Effector memory CD4-positive, alpha-beta T cell (primary cell): ENCODE measurements at places on chromosomes 3 and 15.

DNA sequence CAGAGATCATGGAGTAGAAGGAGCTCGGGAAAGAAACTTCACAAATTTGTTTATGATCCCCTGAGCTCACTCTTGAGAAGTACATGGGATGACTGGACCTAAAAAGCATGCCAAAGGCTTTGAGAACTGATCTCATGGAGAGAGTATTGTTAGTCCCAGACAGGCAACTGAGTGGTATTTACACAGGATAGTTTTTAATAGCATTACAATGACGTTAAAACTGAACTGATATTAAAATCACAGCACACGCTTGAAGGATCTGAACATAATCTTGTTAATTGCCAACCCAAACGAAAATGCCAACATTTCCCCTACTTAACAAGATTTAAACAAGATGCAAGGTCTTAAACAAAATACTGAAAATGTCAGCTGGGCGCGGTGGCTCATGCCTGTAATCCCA lies 113.2 kb upstream of the NLGN1 start:
- H3K4me1 ChIP-seq, result no peaks in the 10 kb centered on the region
- no peak overlapping the region for H3K4me3 ChIP-seq
- no peaks in the 10 kb centered on the region for H3K27me3 ChIP-seq
- no peak for DNase-seq
- no peaks in the 10 kb centered on the region for H3K36me3 ChIP-seq

DNA sequence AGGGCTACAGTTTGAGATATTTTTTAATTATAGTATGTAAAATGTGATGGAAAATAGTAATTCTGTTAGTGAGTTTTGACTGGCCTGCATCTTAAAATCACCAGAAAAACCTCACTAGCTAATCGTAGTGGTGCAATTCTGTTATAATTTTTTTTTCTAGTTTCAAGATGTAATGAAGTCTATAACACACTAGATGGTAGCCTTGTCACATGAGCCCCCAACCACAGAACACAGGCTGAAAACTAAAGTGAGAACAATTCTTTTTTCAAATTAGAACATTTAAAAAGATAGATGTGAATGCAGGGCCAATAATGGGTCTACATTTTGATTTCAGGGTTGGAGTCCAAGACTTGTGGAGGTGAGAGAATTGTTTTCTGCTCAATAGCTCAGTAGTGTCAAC lies 83.3 kb upstream of the KCNH8 start:
- H3K27ac ChIP-seq, result no peak overlapping the region
- H3K4me1 ChIP-seq, result no peaks in the 10 kb centered on the region
- no peak for DNase-seq
- H3K4me3 ChIP-seq, result no peak overlapping the region
- no peaks in the 10 kb centered on the region for H3K36me3 ChIP-seq
- H3K27me3 ChIP-seq, result no peaks in the 10 kb centered on the region

- peaks cover 10% of the 10 kb centered on the region for H3K36me3 ChIP-seq
- peaks cover 5% of the 10 kb centered on the region for H3K4me1 ChIP-seq
- no peaks in the 10 kb centered on the region for H3K27me3 ChIP-seq
- no peak overlapping the region for H3K4me3 ChIP-seq
- no peak for DNase-seq
- H3K27ac ChIP-seq, result no peak overlapping the region
Observed at GRCh38 chr3:37144806-37145205, 29.6 kb downstream of the LRRFIP2 start.

- H3K27ac ChIP-seq, result no peak overlapping the region
- H3K36me3 ChIP-seq, result no peaks in the 10 kb centered on the region
- H3K4me1 ChIP-seq, result no peaks in the 10 kb centered on the region
- H3K27me3 ChIP-seq, result no peaks in the 10 kb centered on the region
Observed at GRCh38 chr3:173913397-173913796, 515.9 kb downstream of the NLGN1 start.

- no peak overlapping the region for H3K27ac ChIP-seq
- no peak for DNase-seq
- H3K4me1 ChIP-seq, result no peaks in the 10 kb centered on the region
- no peaks in the 10 kb centered on the region for H3K36me3 ChIP-seq
- no peak overlapping the region for H3K4me3 ChIP-seq
- H3K27me3 ChIP-seq, result no peaks in the 10 kb centered on the region
Observed at GRCh38 chr3:99911433-99911832, 93.8 kb downstream of the CMSS1 start.

DNA sequence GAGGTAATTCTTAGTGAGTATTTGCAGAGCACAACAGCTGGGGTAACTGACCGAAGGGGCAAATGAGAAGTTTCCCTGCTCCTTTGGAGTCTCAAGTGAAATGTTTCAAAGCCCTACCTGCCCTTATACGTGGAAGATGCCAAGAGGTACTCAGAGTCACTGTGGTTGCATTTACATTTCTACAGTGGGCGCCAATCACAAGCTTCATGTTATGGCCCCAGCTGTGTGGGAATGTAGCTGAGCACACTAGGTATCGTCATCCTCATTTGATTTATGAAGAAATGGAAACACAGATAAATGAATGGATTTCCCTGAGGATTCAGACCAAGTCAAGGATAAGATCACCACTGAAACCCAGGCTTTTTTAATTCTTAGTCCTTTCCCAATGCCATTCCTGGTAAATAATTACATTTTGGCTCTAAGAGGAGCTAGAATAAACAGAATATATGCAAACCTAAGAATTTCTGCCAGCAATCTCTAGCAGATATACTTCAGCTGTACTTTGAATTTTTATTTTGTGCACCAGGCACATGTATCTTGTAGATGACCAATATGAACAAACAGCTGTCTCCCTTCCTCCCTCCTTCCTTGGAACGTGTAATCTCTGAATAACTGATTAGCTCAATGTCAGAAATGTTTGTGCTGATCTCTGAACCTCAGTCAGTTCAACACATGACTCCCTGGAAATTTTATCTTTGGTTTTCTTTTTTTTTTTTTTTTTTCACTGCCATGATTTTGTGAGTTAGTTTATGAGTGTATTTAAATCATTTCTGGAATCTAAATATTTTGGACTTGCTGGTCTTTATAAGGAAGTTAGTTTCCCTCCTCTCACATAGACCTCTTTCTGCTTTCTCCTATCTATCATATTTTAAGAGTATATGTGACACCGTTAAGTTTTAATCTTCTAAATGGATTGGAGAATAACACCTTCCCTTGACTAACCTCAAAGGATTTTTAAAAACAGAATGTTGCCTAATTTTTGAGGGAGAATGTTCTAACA lies 69.2 kb downstream of the MAP2K5 start:
- H3K36me3 ChIP-seq, result no peaks in the 10 kb centered on the region
- DNase-seq, result no peak
- no peaks in the 10 kb centered on the region for H3K27me3 ChIP-seq
- no peak overlapping the region for H3K4me3 ChIP-seq

DNA sequence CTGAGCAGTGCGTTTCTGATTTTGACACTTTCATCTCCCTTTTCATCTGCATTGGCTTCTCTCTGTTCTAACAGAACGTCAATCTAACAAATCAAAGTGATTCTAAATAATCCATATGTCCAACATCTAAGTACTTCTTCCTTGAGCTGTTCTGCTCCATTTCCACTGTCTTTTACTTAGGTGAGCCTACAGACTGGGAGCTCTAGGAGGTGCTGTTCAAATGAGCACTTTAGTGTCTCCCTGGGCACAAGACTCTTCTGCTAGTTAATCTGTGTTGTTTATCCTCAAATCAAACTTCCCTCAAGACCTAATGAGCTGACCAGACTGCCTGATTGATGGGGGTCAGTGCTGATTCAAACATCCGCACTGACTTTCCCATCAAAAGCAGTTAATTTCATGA lies 408.1 kb downstream of the WDR72 start:
- H3K36me3 ChIP-seq, result no peaks in the 10 kb centered on the region
- no peak overlapping the region for H3K27ac ChIP-seq
- no peaks in the 10 kb centered on the region for H3K27me3 ChIP-seq
- no peak for DNase-seq

- no peaks in the 10 kb centered on the region for H3K27me3 ChIP-seq
- no peak overlapping the region for H3K27ac ChIP-seq
- no peak overlapping the region for H3K4me3 ChIP-seq
- H3K4me1 ChIP-seq, result no peaks in the 10 kb centered on the region
Observed at GRCh38 chr3:13308380-13308801, 111.7 kb downstream of the NUP210 start.

DNA sequence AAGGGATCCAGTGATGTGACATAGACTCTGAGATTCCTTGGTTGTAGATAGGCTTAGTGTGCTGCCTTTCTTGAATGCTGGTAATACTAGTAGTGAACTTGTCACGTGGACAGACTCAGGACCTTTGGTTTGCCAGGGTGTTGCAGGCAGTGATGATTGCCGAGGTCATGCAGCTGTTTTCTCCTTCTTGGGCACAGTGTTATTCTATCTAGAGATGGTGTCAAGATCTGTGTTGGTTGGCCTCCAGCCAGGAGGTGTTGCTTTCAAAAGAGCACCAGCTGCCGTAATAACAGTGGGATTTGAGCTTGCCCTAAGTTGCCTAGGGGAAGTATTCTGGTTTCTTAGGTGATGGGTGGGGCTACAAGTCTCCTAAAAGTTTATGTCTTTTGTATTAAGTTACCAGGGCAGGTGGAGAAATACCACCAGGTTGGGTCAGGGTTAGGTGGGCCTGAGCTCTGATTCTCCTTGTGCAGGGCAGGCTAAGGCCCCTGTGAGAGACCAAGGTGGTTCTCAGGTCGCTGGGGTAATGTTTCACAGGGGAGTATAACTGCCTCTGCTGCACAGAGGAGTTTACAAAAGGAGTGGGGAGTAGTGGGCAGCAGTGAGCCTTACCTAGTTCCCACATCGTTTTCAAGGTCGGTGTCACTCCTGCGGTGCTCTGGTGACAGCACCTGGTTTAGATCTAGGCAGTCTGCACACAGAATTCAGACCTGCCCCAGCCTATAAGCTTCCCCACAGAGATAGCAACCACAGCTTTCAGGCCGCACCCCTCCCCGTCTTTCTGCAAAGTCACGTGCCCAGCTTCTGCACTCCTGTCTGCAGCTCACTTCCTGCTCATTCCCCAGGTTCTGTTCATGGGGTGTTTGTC lies 350.3 kb downstream of the DOCK3 start:
- DNase-seq, result peak; percentile 57
- peak overlapping the region; percentile 63 for H3K27ac ChIP-seq
- no peaks in the 10 kb centered on the region for H3K36me3 ChIP-seq
- H3K27me3 ChIP-seq, result no peaks in the 10 kb centered on the region
- H3K4me3 ChIP-seq, result peak overlapping the region; percentile 28

DNA sequence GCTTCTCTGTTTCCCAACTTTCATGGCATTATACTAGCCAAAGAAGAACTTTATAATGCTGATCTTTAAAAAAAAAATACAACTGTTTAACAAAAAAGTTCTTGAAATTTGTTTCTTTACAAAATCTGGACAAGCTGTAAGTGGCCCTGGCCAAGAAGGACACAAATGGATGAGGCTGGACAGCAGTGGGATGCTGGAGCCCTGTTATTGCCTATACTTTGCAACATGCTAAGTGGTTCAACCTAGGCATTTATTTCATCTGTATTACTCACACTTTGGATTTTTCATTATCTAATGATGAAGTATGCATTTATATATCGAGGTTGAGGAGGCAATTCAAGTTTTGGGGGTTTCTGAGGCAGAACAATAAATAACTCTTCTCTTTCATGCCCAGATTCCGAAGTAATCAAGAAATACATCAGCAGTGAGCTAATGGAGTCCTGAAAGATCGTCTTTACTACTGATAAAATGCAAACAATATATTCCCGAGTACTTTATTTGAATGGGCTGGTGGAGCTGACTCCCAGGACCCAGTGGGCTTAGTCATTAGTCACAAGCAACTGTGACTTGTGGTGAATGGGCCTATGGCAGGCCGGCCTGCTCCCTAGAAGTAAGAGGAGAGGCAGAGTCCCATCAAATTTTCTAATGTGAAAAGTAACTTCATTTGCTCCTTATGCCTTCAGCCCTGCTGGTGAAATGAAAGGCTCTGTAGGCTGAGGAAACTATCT lies 177.3 kb upstream of the DPH6 start:
- H3K4me1 ChIP-seq, result no peaks in the 10 kb centered on the region
- no peak overlapping the region for H3K27ac ChIP-seq
- DNase-seq, result no peak
- H3K36me3 ChIP-seq, result no peaks in the 10 kb centered on the region

DNA sequence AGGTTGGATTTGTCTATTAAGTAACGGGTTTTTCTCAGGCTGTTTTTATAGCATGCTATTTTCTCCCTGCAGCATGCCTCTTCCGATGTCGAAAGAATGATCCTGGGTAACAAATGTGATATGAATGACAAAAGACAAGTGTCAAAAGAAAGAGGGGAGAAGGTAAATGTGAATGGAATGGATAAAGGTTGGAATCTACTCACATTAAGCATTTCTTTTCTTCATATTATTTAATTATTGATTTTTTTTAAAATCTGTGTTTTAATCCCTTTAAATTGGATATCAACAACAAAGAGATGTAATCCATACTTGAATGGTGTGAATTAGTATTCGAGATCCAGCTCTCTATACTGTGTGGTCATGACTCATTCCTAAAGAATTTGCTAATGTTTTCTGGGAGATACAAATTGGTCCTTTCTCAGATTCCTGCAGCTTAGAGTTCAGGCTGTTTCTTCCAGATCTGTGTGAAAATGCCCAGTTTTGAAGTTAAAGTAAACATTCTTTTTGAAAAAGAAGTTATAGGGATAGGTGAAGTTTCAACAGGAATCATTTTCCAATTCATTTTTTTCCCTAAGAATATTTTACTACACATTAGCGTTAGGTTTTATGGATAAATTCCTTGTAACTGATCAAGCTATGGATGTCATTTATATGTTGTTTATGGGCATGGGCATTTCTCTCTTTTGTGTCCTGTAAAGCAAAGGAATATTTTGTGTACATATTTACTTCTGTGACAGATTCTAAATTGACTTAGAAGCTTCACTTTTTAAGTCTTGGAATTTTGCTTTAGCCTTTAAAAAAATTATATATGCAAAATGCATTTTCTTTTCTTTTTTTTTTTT lies 20.8 kb upstream of the APH1B start:
- no peaks in the 10 kb centered on the region for H3K4me1 ChIP-seq
- no peak for DNase-seq
- H3K36me3 ChIP-seq, result peaks cover 49% of the 10 kb centered on the region
- no peak overlapping the region for H3K27ac ChIP-seq

- H3K27ac ChIP-seq, result no peak overlapping the region
- no peaks in the 10 kb centered on the region for H3K36me3 ChIP-seq
- H3K27me3 ChIP-seq, result no peaks in the 10 kb centered on the region
- H3K4me3 ChIP-seq, result no peak overlapping the region
- DNase-seq, result no peak
- H3K4me1 ChIP-seq, result no peaks in the 10 kb centered on the region
Observed at GRCh38 chr3:166634091-166634746, 745.9 kb downstream of the ZBBX start.

DNA sequence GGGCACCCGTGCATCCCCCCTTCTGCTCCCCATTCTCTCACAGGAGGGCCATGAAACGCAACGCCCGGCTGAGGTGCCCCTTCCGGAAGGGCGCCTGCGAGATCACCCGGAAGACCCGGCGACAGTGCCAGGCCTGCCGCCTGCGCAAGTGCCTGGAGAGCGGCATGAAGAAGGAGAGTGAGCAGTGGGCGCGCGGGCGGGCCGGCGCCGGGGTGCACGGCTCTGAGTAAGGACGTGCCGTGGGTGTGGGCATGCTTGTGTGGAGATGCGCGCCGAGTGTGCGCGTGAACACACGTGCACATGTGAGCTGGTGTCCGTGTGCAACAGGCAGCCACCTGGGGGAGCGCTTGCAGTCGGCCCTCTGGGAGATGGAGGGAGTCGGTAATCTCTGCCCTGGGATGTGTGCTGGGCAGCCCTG lies 28.1 kb downstream of the NR1I2 start:
- peak overlapping the region; percentile 39 for H3K27ac ChIP-seq
- no peaks in the 10 kb centered on the region for H3K4me1 ChIP-seq
- DNase-seq, result no peak
